Activated gamma-delta T cell treated with anti-CD3 and anti-CD28 coated beads, Interleukin-2, amount 50 U/mL, for 16 hours (primary cell): ENCODE measurements at places on chromosomes 16 and 17.

GRCh38 chr16:15723808-15724207 lies 73.8 kb downstream of the NDE1 start:
- no peak for DNase-seq

GRCh38 chr16:27311897-27312303 lies 1.9 kb upstream of the IL4R start:
- DNase-seq, result no peak

GRCh38 chr17:46003907-46004748 lies 5.1 kb downstream of the STH start:
- no peak for DNase-seq

- DNase-seq, result no peak
Observed at GRCh38 chr17:79945591-79946255, 89.9 kb downstream of the TBC1D16 start.

GRCh38 chr17:68698746-68699145 lies 97.6 kb upstream of the FAM20A start:
- no peak for DNase-seq

DNA sequence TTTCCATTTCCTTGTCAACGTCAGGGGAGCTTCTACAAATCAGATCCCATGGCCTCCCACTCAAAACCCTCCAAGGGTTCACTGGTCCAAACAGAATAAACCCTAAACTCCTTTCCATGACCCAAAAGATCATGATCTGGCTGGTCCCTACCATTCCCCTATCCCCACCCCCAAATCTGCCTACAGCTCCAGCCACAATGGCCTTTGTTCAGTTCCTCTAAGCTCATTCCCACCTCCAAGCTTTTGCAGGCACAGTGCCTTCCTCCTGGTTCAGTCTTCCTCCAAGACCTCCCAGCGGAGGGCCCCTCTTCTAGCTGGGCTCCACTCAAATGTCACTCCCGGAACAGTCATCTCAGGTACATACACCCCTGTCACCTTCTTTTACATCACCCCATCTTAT lies 2.0 kb downstream of the GPRC5B start:
- DNase-seq, result no peak

DNA sequence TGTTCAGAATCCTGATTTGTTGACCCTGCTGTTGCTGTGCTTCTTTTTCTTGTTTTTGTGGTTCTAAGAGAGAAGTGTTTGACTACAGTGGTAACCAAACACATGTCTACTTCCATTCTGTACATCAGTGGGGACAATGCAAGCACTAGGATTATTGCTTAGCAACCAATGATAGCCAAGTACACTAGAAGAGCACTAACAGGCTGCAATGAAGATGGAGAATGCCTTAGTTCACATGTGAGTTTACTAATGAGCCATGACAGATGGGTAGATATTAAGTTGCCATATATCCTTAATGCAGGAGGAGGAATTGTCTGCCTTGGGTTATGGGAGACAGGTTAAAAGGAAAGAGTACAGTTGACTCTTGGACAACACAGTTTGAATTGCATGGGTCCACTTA lies 8.3 kb downstream of the EFCAB5 start:
- no peak for DNase-seq

GRCh38 chr17:45052052-45052772 lies 780 bp upstream of the DCAKD start:
- peak; percentile 10 for DNase-seq

GRCh38 chr17:80397034-80397387 lies 18.0 kb upstream of the ENDOV start:
- DNase-seq, result no peak

DNA sequence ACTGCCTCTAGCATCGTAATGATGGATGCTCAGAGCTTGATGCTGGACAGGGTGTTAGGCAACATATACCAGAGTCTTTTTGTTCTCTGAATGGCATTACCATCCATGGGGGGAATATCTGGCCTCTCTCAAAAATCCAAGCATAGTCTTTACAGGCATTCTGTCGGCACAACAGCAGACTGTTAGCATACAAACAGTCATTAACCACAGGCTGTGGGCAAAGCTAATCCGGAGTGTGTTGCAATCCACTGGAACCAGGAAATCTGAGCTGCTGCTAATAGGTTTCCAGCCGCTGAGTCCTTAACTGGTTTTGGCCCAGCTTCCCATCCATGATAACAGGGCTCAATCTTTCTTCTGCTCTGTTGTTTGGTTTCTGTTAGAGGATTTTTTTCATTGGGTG lies 371.9 kb downstream of the HS3ST3B1 start:
- DNase-seq, result no peak

GRCh38 chr16:82432261-82432660 lies 194.5 kb upstream of the CDH13 start:
- no peak for DNase-seq

- DNase-seq, result no peak
Observed at GRCh38 chr16:68776821-68777485, 39.9 kb downstream of the CDH1 start.

- no peak for DNase-seq
Observed at GRCh38 chr17:41633556-41634199, 9.3 kb upstream of the KRT17 start.

- no peak for DNase-seq
Observed at GRCh38 chr16:21568502-21569189, 30.7 kb upstream of the METTL9 start.

- DNase-seq, result no peak
Observed at GRCh38 chr17:39591958-39592954, 15.5 kb downstream of the NEUROD2 start.

DNA sequence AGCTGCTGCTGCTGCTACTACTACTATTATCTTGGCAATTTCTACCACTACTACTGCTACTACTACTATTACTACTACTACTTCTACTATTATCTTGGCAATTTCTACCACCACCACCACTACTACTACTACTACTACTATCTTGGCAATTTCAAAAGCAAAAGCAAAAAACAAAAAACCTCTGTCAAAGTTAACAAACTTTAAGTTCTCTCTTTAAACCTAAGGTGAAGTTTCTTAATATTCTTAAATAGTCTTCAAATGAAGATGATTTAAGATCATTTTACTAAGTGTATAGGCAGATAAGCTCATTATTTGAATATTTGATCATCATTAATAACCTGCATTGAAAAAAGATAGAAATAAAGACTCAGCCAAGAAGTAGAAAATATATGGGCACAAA lies 118.5 kb downstream of the BRIP1 start:
- DNase-seq, result no peak

DNA sequence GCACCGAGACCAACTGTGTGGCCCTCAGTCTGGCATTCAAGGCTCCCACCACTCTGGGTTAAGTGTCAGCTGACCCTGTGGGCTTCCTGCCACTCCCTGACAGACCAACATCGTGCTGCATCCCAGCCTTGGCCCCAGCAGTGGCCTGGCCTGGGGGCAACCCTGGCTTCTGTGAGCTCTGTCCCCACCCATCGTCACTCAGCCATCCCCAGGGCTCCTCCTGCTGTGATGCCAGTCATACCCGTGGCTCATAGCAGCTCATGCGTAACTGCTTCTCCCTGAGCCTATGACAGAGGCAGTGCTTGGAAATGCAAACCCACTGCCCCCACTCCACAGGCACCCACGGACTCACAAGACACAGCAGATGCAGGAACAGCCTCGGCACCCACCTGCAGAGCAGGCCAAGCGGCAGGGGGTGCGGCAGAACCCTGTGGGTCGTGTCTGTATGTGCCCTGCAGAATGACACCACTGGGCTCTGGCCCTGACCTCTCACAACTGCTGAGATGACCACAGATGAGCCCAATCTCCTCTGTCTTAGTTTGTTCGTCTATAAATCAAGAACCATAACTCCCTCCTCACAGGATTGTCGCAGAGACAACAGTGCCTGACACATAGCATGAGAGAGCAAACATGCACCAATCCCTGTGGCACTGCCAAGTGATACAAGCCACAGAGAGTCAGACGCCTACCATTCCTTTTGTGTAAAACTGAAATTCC lies 26.6 kb downstream of the PIEZO1 start:
- DNase-seq, result no peak

GRCh38 chr16:70661534-70661917 lies 15.2 kb downstream of the IL34 start:
- DNase-seq, result no peak

GRCh38 chr17:61627658-61628057 lies 36.6 kb upstream of the NACA2 start:
- DNase-seq, result no peak

GRCh38 chr16:51243936-51244436 lies 92.9 kb upstream of the SALL1 start:
- no peak for DNase-seq

GRCh38 chr16:85301231-85301630 lies 189.0 kb upstream of the CIBAR2 start:
- DNase-seq, result no peak

DNA sequence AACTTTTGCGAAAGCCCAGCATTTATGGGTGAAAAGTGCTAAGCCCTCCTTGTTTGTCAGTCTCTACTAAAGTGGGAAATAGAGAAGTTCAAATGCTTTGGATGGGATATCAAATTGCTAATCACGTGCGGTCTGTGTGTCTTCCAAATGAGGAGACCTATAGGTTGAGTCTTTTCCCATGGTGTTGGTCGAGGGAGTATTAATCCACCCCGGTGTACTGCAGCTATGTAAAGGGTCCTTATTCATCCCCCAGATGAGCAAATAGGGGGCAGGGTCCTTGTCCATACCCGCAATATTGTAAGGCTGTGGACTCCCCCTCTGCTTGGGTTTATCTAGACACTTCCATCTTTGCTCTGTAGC lies 14.6 kb downstream of the KIAA0513 start:
- no peak for DNase-seq

DNA sequence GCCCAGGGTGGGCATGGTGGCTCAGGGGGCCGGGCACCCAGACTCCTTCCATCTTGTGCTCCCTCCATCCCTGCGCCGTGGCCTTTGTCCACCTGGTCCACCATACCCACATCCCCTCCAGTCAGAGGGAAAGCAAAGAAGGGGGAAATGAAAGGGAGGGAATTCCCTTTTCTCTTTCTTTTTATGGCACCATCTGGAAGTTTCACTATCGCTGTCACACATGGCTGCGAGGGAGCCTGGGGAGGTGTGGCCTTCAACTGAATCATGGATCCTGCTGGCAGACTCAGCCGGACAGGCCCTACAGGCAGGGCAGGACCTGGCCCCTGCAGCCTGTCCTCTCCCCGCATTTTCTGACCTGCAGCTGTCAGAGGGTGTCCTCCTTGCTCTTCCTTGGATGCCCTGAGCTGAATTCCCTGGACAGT lies 6.2 kb downstream of the SLC12A3 start:
- no peak for DNase-seq

GRCh38 chr16:25950586-25951281 lies 259.0 kb downstream of the HS3ST4 start:
- no peak for DNase-seq

GRCh38 chr17:20315311-20315710 lies 152.0 kb downstream of the LGALS9B start:
- DNase-seq, result no peak

DNA sequence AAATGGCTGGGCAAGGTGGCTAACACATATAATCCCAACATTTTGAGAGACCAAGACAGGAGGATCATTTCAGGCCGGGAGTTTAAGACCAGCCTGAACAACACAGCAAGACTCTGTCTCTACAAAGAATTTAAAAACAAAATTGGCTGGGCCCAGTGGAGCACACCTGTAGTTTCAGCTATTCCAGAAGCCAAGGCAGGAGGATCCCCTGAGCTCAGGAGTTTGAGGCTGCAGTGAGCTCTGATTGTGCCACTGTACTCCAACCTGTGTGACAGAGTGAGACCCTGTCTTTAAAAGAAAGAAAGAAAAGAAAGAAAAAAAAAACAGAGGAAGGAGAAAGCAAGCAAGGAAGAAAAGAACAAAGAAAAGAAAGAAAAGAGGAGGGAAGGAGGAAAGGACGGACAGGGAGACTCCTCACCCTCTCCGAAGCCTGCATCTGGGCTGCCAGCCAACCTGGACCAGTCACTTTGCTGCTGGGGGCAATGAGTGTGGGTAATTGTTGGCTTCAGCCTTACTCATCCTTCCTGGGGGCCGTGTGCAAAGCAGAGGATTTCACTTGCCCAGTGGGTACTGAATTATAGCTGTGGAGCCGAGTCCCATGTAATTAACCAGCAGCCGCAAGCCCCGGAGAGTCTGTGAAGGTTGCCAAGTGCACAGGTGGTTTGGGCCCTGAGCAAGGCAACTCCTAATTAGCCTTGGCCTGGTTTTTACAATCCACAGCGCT lies 6.7 kb upstream of the MT4 start:
- no peak for DNase-seq

DNA sequence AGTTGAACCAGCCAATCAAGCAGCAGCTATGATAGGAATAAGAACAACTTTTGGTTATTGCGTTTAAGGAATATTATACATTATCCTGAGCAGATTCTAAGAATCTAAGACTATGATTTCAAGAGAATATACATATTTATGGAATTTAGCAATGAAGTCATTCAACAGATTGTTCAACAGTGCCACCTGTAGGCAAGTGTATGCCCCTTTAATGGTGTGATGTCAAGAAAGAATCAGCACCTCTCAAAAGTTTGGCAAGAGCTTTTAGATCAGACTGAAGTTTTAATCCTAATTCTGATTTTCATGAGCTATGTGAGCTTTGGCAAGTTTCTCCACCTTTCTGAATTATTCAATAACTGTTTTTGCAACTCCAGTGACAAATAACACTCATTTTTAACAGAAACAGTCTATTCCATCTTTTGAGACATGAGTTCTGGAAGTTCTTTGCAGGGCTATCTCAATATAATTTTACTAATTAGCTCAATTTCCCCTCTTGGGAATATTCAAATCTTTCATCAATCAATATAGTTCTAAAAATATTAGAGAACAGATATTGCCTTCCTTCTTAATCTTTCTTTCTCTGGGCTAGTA lies 474.3 kb upstream of the TOM1L1 start:
- no peak for DNase-seq

- no peak for DNase-seq
Observed at GRCh38 chr17:15231851-15232516, 33.1 kb downstream of the PMP22 start.

GRCh38 chr17:81991684-81992305 lies 14.4 kb downstream of the ASPSCR1 start:
- DNase-seq, result no peak

GRCh38 chr17:16940116-16940881 lies 31.6 kb downstream of the TNFRSF13B start:
- no peak for DNase-seq

DNA sequence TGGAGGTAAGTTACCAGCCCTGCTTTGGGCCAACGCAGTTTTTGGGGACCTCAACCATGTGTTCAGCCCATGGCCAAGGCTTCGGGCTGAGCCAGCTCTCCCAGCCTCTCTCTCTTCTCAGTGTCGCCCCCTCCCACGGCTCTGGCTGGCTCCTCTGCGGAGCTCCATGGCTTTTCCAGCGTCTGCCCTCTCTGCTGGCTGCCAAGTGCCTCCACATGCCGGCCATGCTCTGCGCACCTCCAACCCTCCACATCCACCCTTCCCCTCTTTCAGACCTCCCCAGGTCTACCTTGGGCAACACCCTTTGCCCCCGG lies 23.2 kb downstream of the COTL1 start:
- DNase-seq, result no peak

- no peak for DNase-seq
Observed at GRCh38 chr16:20879175-20880040, 20.8 kb downstream of the DCUN1D3 start.

GRCh38 chr16:61934601-61935000 lies 101.6 kb downstream of the CDH8 start:
- DNase-seq, result no peak
